ENCODE measurements at places on chromosomes 16 and 17.

GRCh38 chr17:58956997-58957724 lies 149.5 kb downstream of the TRIM37 start:
- DNase-seq: no peak

DNA sequence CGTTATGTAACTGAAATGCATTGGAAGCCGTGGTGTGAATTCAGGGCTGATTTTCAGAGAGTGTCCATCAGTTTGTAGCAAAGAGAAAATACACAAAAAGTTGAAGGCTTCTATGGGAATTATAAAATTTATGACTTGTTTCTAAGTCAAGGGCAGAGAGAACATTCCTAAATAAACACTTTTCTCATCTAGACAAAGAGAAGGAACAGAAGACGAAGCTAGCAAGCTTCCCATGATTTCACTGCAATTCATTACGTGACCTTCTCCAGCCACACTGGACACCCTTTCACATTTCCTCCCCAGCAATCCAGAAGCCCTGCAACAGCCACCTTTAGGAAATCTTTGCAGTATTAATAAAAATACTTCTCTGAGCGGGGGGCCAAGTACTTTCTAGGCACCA lies 67.8 kb downstream of the TMEM100 start:
- no peak for DNase-seq

DNA sequence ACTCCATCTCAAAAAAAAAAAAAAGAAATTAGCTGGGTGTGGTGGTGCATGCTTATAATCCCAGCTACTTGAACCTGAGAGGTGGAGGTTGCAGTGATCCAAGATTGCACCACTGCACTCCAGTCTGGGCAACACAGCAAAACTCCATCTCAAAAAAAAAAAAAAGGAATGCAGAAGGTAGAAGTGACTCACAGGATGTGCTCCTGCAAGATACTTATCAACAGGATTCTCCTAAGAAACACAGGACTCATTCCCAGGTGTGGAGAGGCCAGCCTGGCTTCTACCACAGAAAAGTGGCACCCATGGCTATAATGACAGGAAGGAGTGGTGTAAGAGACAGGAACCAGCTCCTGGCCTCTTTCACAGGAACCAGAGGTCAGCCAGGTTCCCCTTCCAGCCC lies 13.8 kb downstream of the ELMO3 start:
- DNase-seq: no peak

GRCh38 chr17:64092952-64093451 lies 36.9 kb downstream of the ERN1 start:
- no peak for DNase-seq

DNA sequence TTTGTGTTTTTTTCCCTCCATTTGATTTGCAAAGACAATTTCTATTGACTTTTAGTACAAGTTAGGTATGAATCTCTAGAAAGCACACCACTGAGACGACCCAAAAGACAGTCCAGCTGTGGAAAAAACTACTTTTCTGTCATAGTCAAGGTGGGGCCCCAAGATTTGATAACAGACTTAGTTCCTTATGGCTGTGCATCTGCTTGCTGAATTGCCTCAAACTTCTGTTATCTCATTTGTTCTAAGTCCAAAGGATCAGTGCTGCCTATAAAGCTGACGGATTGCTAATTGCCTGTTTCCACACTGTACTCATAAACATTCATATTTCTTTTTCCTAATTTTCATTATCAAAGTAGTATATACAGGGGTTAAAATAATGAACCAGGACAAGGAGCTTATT lies 180.8 kb downstream of the SPECC1 start:
- DNase-seq: no peak

DNA sequence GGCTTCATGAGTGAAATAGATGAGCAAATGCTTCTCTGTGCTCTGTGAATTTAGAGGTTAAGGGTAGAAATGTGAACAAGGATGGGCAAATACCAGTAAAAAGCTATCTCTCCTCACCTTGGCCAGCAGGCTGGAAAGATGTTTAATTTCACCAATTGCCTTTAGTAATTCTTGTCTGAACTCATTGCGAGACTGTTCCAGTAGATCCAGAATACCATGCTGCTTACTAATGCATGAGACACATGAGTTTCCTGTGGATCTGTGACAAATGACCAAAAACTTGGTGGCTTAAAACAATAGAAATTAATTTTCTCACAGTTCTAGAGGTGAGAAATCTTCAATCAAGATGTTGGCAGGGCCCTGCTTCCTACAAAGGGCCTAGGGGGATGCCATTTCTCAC lies 9.3 kb upstream of the ZNF624 start:
- DNase-seq: no peak
